Cerebellum (tissue), 4 donors: ENCODE measurements at places on chromosomes 3 and 15. TPM values are rescaled to one million over a fixed set of nuclear protein-coding genes. Genes with fewer than 3 reads are reported as not detected.

The EBLN2 gene
- total RNA-seq, result 14.4 TPM

The TRIM42 gene
- not detected for total RNA-seq

The OXTR gene
- 3.2 TPM for total RNA-seq

The ITIH4 gene
- total RNA-seq, result 8.0 TPM

The PLA2G4E gene
- total RNA-seq, result not detected

The KLHDC8B gene
- 11.0 TPM for total RNA-seq

The GREM1 gene
- 0.54 TPM for total RNA-seq

The CCR3 gene
- total RNA-seq, result not detected

The GRK7 gene
- 0.09 TPM for total RNA-seq

The MUC20 gene
- 4.3 TPM for total RNA-seq

The AP3B2 gene
- 49.5 TPM for total RNA-seq

The IL17RE gene
- total RNA-seq, result 0.18 TPM

The CLCN2 gene
- 16.0 TPM for total RNA-seq

The SMCO1 gene
- not detected for total RNA-seq

The TTLL13 gene
- 0.36 TPM for total RNA-seq

The HRG gene
- not detected for total RNA-seq
